ENCODE measurements at places on chromosomes 6 and 20.
A peak's percentile ranks its signal among the peaks of the same experiment; 100 is the strongest.

DNA sequence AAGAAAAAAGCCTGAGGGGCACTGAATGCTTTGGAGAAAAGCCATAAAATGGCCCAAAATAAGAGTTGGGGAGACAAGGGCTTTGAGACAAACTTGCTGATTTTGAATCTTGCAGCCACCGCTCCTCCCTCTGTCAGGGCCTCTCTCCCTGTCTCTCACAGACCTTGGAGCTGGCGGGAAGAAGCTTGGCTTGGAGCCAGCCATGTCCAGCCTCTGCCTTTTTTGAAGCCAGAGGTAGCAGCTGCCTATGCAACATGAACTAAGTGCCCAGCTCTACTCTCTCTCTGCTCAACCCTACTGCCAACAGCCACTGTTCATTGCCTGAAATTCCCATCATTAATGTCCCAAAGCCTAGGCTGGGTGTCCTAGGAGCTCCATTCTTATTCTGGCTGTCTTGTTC, 63.7 kb upstream of the CTNNBL1 start:
- no peak for DNase-seq

GRCh38 chr6:5398530-5398929, 137.2 kb downstream of the FARS2 start:
- DNase-seq, result no peak

DNA sequence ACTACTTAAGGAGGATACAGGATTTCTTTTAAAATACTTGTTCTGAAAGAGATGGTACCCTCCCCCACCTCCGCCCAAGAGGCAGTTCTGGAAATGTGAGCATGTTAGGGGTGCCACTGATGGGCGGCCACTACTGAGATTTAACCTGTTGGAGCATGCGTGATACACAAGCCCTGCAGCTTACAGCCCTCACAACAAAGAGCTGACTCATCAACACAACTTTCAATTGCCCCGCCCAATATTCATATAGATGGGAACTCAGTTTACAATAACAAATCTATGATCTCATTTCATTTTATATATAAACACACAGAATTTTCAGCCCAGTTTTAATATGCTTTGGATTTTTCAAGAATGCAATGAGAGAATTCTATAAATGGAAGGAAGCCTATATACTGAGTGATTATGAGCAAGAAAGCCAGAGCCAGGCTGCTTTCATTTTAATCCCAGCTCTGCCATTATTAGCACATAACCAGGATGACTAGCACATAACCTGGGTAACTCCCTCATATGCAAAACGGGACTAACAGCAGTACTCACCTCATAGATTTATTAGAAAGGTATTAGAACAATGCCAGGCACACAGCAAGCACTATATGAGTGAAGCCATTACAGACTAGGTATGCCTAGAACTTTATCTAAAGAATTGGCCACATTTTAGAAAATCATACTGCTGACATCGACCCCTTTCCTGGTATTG, 45.6 kb upstream of the IPCEF1 start:
- DNase-seq, result no peak

DNA sequence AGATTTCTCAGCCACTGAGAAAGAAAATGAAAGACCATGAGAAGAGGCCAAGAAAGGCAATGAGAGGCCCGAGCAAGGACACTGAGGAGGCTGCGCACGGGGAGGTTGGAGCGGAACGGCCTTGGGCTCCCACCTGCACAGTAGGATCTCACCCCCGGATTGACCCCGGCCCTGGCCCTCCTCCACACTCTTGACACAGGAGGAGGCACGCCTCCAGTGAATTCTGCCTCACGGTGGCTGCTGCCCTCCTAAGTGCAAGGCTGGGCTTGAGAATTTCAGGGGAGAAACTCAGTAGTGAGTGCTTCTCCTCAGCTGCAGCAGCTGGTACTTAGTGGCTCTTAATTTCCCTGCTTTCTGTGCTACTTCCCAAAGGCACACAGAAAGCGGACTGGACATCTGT, 18.0 kb downstream of the MRPL14 start:
- DNase-seq, result no peak

DNA sequence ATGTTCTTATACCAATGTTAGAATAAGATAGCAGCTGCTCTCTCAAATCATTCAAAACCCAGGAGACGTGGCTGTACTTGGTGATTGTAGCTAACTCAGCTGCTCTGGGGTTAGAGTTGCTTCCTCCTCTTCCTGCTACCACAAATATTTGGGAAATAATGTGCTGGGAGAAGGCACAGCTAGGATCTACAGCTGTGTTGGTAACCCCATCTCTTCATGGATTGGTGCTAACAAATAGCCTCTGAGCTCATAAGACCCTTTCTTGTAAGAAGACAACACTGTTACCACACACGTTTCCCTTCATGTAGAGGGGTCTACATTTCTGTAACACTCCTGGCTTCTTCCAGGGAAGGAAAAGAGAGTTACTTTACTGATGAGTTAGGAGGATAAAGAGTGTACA, 911.0 kb upstream of the CITED2 start:
- DNase-seq, result no peak

DNA sequence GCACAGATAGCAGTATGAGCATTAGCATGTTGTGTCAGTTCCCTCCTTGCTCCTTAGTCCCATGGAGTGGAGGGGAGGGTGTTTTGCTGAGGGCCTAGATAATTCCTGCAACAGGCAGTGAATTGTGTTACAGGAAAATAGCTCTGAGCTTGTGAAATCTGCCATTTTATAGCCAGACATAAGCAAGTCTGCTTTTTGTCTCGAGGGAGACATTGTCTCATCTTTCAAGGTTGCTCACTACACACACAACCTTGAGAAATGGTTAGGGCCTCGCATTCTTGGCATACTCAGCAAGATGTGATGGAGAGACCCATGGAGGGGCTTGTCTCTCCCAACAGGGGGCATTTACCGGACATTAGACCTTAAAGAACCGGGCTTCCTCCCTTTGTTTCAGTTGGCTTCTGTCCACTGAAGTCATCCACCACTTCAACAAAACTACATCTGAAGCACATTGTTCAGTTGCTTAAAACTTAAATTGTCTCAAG, 108.0 kb upstream of the FOXO3 start:
- DNase-seq, result no peak

DNA sequence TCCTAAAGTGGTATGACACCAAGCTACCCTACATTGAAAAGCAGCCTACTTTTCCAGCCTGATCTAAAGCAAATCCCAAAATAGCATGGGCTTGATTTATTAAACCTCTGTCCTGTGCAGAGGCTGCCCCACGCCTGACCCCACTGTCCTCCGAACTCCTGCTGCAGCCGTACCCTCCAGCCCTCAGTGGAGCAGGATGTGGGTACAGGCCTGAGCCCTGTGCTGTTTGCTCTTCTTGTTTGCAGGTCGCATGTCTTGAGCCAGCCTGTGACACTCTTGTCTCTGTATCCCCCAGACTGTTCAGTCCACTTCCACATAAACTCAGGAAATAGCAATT, 61.2 kb downstream of the RPP40 start:
- no peak for DNase-seq

DNA sequence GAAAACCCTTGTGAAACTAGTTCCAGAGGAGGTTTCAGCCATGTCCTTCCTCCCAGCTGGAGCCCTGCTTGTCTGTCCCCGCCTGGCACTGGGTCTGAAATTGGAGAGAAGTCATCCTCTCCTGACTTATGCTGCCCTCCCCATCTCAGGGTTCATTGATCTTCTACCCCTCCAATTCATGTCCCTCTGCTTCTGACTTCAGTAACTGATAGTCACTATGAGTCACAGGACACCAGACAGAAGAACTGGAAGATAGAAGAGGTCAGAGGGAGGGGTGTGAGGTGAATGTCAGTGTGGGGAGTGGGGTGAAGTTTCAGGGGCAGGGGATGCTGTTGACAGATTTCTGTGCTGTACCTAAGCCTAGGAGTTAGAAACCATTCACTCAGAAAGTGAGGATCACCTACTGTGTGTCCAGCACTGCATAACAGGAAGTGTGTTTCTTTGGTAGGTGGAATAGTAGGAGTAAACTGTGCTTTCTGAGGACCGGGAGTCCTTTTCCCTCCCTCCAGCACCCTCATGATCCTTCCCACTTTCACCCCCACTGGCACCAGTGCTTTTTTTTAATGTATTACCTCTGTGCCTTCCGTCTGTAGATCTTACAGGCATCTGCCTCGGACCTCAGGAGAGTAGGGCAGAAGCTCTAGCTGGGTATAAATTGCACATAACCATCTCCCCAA, 627 bp upstream of the RPP21 start:
- no peak for DNase-seq

DNA sequence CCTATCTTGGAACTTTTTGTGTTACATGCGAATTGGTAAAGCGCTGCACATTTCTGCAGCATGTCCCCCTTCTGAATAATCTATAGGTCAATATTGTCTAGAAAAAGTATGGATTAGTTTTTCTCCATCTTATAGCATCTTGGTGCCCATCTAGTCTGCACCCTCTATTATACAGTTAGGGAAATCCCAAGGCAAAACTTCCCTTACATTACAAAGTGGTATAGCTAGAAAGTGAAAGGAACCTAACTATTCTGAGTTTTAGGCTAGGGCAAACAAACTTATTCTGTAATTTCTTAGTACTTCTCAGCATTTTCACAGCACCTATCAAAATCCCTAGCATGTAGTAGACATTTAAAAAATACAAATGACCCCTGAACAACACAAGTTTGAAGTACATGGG, 133.5 kb upstream of the CCDC28A start:
- DNase-seq, result no peak

DNA sequence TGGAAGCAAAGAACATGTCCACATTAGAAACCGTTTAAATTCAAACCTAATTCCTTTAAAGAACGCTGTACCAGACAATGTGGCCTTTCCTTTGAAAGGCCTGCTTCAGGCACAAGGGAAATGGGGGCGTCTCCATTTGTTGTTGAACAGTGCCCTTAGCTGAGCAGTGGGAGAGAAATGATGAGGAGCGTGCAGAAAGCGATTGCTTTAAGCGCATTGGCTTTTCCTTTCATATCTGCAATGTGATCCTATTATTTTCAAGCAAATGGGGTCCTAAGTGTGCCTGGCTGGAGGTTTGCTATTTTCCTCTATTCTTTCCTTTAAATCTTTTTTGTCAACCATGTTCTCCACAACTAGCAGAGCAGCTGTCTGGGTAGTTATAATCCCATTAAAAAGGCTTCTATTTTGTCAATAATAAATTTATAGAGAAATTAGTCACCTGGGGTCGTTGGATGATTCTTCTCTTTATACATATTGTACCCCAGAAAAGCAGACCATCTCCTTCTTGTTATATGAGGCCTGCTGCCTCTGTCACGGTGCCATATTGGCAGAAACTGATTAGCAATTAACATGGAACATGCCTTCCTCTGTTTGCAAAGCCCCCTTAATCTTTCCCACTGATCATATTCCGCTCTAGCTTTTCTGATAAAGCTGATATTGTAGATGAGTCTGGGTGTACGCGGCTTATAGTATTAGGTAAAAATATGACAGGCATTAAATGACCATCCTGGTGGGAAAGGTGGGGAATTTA, 151.1 kb upstream of the JAG1 start:
- no peak for DNase-seq

GRCh38 chr20:46430921-46431712, 24.7 kb upstream of the ELMO2 start:
- no peak for DNase-seq

- DNase-seq, result no peak
Observed at GRCh38 chr6:95543798-95544197, 33.5 kb upstream of the MANEA start.

- DNase-seq, result no peak
Observed at GRCh38 chr6:67717281-67717680, 917.8 kb upstream of the ADGRB3 start.

DNA sequence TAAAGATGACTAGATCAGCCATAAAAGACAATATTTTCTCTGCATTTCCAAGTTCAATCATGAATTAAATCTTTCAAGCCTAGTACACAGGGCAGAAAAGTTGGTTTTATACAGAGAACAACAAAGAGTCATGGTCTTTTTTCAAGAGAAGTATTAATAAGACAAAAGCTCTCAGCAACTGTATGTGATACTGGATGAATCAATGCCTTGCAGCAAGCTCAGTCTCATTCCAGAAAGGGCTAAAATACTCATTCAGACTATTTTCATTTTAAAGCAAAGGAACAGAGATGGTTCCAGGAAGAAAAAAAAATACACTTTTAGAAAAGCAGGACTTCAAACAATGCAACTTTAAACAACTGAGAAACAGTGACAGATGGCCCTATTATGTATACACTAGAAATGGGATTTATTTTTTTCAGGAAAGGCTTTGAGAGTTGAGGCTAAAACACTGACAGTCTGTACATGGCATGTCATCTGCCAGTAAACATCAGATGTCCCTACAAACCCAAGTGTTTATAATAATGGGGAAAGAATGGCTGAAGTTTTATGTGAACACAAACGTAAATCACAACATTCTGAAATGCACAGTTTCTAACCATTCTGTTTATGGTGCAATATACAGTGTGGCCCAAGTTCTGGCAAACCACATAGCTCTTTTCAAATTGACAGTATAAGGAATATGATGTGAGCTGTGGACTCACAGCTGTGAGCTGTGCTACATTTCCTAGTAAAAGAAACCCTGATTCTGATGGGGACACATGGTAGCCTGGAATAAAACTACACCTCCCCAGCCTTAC, 114.3 kb upstream of the DST start:
- no peak for DNase-seq

DNA sequence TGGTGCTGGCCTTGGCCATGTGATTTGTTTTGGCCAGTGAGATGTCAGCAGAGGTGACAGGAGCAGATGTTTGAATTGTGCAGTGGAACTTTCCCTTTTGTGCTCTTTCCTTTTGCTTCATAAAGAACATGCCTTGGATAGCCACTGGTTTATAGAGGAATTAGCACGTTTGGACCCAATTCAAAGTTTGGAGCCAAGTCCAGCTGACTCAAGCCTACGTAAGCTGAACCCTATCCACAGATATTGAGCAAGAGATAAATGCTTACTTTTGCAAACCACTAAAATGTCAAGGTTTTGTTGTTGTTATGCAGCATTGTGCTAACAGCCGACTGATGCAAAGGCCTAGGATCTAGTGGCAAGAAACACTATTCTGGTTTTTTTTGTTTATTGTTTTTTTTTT, 230.9 kb upstream of the CITED2 start:
- no peak for DNase-seq

DNA sequence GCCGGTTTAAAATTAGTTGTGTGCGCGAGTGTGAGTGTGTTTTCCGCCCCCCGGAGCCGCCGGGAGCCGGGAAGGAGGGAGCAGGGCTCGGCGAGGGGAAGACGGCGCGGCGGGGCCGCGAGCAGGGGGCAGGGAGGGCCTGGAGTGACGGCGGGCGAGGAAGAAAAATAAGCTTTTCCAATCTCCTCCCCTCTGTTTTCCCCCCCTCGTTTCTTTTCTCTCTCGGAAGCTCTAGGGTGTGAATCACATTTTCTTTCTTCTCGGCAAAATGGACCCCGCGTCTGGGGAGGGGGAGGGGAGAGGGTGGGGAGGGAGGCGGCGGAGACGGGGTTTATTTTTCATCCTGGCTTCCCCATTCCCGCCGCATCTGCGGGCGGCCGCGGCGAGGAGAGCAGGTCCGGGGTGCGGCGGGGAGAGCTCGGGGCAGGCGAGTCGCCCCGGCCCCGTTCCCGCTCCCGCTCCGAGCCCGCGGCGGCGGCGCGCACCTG, 881 bp downstream of the BICRAL start:
- DNase-seq, result peak; percentile 74

GRCh38 chr20:4563031-4563430, 158.7 kb upstream of the PRND start:
- no peak for DNase-seq

All from GM04504 (cell line).